NCI-H69 (cell line): ENCODE measurements at places on chromosomes 7 and 10.

DNA sequence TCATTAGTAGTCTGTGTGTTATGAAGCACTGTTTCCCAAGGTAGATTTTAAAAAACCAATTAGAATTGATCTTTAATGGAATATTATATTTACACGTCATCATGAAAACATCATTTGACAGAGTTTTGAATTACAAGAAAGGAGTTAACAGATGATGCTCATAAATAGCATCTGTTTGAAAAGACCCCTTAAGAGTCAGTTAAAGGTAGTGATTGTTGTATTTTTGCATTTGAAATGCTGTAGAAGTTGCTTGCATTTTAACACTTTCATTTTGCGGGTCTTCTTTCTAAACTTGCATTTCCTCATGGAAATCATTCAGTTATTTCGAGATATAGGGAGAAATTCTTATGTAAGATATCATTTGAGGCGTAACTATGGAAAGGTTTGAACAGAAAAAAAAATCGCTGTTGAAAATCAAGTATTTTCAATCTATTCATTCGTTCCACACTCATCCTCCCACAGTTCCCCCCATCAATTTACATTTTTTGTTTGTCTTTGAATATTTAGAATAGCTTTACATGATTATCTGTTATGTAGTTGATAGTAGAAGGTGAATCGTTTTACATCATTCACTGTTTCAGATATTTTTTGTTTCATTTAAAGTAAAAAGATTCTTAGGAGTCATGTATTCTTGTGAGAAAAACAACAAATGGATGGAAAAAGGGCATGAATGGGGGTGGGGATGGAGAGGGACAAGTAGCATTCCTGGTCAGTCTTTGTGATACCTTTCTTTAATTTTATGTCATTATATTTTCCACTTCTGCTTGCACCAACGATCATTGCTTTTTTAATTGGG lies 3.0 kb upstream of the SKIDA1 start:
- DNase-seq: peak; percentile 51

DNA sequence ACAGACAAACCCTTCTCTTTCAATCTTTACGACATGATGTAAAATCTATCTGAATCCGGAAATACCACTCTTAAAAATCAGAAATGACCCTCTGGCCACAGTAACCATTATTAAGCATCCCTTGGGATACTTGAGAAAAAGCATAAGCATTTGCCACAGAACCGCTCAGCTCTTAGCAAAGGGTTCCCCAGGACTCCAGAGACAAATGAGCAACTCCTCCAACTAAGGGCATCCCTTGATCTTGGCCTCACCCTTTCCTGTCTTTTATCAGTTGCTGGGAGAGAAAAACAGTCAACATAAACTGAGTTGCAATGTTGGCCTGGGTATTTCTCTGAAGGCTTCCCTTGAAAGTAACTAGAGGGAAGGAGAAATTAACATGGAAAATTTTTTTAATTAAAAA lies 3.5 kb downstream of the PDLIM1 start:
- no peak for DNase-seq

DNA sequence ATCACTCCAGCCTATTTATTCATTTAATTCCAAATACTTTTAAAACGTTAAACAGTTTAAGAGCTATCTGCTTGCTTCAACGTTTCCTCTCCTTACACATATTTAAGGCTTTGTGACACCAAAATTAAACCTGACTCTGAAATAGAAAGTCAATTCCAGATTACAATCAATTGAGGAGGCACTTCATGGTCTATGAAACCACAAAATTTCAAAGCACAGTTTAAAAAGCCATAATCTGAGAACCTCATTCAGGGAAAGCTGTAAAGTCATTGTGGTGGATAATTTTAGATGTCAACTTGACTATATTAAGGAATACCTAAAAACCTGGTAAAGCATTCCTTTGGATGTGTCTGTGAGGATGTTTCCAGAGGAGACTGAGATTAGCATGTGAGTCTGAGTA lies 6.2 kb downstream of the SNX13 start:
- DNase-seq: no peak

- no peak for DNase-seq
Measured at GRCh38 chr10:28184810-28185209, 118.1 kb downstream of the MPP7 start.

DNA sequence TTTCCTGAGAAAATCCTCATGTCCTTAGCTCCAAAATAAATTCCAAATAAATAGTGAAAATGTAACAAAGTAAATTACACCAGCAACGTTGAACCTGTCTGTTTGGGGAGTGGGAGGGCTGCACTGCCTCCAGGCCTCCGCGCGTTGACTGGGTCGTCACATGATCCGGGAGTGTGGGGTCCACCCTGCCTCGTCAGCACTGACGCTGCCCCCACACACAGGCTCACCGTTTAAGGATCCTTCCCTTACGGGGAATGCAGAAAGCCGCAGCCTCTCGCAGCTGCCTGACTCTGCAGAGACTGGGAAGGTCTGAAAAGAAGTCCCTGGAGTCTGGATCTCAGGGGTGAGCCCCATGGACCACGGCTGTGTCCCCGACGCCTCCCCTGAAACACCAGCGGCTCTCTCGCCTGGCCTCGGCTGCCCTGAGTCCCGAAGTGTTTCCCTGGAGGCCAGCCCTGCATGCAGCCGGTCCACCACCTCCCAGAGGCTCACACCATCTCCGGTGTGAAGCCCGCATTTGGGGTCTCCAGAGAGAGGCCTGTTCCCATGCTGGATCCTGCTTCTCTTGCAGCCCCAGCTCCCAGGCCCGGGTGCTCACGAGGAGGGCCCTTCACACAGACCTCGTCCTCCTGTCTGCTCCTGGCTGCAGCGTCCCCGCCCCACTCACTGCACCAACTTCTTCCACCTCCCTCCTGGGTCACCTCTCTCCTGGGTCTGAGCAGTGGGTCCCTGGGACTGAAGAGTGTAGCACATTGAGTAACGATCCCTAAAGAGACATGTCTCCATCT lies 49.5 kb upstream of the ADGRA1 start:
- no peak for DNase-seq

DNA sequence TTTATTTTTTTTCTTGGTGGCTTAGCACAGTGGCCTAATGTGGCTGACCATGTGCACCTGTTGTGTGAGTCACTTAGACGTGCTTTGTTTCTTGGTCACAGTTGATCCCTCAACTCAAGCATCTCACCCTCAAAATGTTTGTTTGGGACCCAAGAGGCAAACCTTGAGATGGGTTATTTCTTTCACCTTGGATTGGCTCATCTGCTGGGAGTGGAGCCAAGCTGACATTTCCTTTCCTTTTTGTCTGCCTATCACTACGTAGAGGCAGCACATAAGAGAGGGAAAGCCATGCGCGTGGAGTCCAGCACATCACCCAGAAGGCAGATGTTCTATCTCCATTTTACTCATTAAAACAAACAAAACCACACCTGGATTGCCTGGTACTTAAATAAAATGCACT lies 6.4 kb upstream of the PRKCQ start:
- no peak for DNase-seq

DNA sequence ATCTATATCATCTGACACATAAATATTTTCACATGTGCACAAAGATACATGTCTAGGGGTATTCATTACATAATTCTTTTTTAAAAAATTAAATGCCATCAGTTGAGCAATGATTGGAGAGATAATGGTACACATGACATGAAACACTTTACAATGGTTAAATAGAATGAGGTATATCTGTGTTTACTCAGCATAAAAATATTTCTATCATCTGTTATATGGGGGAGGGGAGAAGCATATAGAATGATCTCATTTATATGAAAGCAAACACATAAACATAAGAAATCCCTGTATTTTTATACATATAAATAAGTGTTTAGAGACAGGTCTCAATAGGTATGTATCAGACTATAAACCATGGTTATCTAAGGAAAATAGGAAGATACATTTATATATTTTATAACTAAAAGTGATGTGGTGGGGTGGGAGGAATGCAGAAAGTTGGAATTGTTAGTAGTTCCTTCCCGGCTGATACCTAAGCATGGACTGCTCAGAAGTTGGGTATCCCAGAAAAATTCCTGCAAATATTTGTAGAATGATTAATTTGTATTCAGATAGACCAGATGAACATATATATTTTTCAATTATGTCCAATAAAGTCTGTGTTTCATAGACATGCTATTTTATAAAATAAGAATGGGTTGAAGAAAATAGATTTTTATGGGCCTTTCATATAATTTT lies 75.1 kb downstream of the SHOC2 start:
- no peak for DNase-seq

- DNase-seq: peak; percentile 33
Measured at GRCh38 chr7:127578711-127579275, 6.6 kb downstream of the GCC1 start.

DNA sequence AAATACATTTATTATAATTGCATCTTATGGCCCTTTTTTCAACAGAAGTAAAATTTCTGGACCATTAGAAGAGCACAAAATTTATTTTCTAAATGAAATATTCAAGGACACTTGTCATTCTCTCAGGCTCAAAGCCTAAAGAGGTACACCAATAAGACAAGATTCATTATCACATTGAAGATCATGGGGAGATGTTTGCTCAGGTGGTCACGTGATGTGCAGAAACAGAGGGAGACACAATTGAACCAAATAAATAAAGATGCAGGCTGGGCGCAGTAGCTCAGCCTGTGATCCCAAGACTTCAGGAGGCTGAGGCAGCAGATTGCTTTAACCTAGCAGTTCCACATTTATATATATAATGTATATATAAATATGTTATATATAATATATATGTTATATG lies 53.2 kb upstream of the TMEM254 start:
- no peak for DNase-seq

GRCh38 chr7:87513735-87514335 lies 38.4 kb upstream of the ABCB4 start:
- peak; percentile 78 for DNase-seq

- peak; percentile 40 for DNase-seq
Measured at GRCh38 chr7:86784765-86785164, 141.1 kb downstream of the GRM3 start.

- DNase-seq: peak; percentile 98
Measured at GRCh38 chr7:4225881-4226523, 456.1 kb upstream of the FOXK1 start.

- DNase-seq: peak; percentile 90
Measured at GRCh38 chr10:97334370-97335175, at the start of gene FRAT2. Gene FRAT2 (minus strand): TSS chr10:97334729. CDS start chr10:97334572, 157 bp downstream.

DNA sequence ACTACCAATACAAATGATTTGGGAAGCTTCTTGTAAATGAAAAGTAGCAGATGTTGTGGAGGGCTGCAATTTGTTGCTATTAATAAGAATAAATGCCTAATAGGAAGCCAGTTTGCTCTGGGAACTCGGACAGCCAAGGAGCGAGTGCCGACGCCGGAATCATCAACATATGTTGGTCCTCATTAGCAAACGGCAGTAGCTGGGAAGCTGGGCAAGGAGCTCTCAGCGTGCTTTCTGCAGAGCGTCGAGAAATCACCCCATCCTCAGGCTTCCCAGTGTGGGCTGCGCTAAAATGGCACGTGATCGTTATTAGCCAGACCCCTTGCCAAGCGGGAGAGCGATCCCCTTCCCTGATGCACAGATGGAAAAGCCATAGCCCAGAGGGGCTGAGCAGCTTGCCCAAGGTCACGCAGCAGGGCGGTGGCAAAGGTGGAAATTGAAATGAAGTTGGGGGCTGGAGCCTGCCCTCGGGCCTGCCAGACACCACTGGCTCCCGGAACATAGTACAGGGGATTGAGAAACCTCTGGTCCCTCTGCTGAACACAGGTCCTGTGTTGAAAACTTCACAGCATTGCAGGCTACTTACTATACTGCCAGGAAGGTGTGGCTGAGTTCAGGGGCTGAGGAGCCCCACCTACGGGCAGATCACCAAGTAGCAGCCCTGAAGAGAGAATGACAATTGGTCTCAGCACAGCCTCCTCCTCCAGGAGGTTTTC lies 326.9 kb downstream of the PLXNA4 start:
- no peak for DNase-seq

GRCh38 chr7:9120331-9120730 lies 686.9 kb downstream of the NXPH1 start:
- DNase-seq: peak; percentile 28

GRCh38 chr7:32519763-32520162 lies 24.5 kb downstream of the AVL9 start:
- no peak for DNase-seq

GRCh38 chr7:92100534-92100933 lies 33.7 kb downstream of the CYP51A1 start:
- DNase-seq: no peak

DNA sequence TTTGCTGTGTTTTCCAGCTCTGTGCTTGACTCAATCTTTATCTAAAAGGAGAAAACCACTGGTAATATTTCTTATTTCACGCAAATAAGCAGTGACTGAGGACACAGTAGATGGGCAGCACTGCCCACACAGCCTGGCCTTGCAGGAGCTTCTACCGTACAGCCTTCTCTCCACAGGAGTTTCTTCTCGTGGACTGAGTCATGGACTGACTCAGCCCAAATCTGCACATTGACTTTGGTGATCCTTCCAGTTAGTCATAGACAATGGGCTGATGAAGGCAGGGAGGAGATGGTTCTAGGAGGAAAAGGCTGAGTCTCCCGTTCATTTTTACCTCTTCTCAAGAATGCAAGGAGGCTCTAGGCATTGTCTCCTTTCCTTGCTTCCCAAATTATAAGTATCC lies 200.7 kb downstream of the RAPGEF5 start:
- no peak for DNase-seq

DNA sequence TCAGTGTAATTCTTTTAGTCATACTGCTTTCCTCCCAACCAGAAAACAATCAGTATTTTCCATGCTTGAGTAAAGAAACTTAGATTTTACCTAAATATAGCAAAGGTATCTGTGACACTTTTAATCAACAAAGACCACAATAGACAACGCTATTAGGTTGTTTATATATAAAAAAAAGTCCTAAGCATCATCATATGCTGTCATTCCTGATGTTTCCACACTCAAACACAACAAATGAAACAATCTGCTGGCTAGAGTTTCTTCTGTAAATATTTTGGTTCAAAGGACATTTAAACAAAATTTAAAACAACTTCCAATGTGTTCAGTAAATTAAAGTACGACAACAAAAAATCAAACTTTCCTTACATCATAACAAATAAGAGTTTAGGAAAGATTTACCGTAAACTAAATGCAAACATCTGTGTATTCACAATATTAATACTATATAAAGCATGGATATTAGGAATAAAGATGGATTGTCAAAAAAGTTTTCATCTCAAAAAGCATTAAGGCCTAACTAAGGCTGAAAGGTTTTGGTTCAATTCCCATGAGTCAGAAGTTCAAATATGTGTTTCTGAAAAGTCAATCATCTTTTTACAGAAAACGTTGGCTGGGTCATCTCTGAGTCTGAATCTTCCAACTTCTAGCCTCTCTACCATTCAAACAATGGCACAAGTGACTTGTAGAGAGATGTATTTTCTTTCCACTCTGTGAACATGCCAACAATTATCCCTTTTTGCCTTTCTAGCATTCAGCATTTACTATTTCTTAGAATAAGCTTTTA lies 157.1 kb downstream of the CRPPA start:
- no peak for DNase-seq

DNA sequence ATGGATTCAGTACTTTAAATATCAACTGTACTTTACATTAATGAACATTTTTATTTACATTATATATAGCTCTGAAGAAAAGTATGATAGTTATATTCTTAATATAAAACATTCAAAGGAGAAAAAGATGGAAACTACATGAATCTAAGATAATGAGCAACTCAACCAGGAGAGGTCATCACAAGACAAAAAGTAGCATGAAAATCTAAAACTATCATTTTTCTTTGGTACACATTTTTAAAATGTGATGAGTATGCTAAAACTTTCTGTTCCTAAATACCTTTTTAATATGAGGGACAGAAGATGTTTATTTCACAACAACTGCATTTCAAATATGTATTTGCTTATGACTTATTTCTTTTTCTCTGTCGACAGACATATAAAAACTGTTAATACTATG lies 2.4 kb downstream of the CNTNAP2 start:
- DNase-seq: no peak
